ENCODE measurements at places on chromosomes 4 and X. TPM values are rescaled to one million over a fixed set of nuclear protein-coding genes. Genes with fewer than 3 reads are reported as not detected.

Gene HSFX1
- polyA plus RNA-seq, result 0.17 TPM

DNA sequence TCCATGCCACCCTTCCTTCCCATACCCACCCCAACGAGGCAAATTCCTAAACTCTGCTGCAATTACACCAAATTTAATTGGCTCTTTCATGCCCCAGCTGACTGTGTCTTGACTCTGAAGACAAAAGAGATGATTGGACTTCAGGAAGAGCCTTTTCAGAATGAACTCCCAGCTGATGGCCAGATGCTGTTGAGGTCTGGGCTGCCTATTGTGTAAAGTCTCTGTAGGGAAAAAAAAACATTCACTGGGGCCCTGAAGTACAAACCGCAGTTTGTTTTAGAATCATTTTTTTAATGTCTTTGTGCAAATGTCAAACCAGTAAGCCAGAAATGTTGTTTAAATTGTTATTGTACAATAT lies 174.8 kb downstream of the HHIP start:
- DNase-seq, result no peak

- peak; percentile 48 for DNase-seq
Observed at GRCh38 chr4:185811509-185812364, at the start of gene SORBS2. Gene SORBS2 (minus strand): TSS chr4:185812194. CDS start chr4:185690571, 121,623 bp downstream.

GRCh38 chr4:48727666-48728459 lies 52.2 kb downstream of the FRYL start:
- no peak for DNase-seq

GRCh38 chr4:186708554-186708953 lies 15.1 kb downstream of the FAT1 start:
- no peak for DNase-seq

All from liver (tissue), 10 donors.